Effector memory CD4-positive, alpha-beta T cell (primary cell): ENCODE measurements at places on chromosomes 7 and 10.
A peak's percentile ranks its signal among the peaks of the same experiment; 100 is the strongest.

- DNase-seq = no peak
These were observed 67.4 kb downstream of the ERCC6 start for GRCh38 chr10:49471532-49471931.

DNA sequence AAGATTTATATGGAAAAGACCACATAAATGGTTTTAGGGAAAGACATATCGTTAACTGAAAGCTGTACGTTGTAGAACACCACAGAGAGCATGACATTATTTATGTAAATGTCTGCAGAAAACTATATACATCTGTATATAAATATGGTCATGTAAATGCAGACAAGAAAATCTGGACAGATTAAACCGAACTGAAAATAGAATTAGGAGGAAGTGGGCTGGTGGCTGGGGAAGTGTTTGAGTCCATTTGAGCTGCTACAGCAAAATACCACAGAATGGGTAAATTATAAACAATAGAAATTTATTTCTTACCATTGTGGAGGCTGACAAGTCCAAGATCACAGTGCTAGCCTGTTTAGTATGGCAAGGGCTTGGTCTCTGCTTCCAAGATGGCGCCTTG lies 56.3 kb upstream of the USP6NL start:
- no peak for DNase-seq

- DNase-seq = no peak
These were observed 12.0 kb upstream of the DHTKD1 start for GRCh38 chr10:12056748-12057147.

- DNase-seq = no peak
These were observed 45.1 kb downstream of the POU6F2 start for GRCh38 chr7:39022796-39023195.

DNA sequence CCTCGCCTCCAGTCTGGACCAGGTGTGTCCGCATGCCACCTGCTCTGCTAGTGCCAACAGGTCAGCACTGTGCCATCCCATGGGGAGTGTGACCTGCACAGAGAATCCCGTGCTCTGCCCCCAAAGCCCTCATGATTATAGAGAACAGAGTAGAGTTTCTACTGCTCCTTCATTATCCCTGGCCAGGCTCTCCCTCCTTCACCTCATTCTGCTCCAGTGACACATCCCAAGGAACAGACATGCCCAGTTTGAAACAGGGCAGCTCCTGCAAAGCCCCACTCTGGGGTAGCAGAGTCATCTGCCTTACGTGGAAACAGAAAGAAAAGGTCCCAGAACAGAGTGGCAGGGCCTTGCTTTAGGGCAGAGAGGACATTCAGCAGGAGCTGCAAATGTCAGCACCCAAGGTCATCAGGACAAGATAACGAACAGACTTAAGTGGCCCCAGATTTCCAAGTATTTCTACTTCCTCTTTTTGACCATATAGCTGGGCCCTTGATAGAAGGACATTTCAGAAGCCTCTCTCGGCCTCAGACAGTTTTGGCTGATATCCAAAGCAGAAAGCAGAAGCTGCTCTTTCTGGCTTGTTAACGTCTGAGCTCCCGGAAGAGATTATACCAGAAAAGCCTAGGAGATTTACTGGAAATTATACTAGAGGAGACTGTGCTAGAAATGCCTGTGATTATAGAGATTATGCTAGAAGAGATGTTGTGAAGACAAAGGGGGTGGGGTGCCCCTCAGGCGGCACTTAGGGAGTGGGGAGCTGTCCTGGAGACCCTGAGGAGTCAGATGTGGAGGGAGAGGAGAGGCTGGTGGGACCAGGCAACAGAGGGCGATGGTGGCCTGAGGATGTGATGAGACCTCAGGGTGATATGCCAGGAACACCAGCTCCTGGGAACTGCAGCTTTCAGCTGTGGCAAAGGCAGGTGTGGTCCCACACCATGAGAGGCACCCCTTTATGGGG lies 12.6 kb downstream of the TMEM176B start:
- DNase-seq = no peak

- DNase-seq = no peak
These were observed 486 bp downstream of the CACNA2D1 start for GRCh38 chr7:82443036-82443546.

DNA sequence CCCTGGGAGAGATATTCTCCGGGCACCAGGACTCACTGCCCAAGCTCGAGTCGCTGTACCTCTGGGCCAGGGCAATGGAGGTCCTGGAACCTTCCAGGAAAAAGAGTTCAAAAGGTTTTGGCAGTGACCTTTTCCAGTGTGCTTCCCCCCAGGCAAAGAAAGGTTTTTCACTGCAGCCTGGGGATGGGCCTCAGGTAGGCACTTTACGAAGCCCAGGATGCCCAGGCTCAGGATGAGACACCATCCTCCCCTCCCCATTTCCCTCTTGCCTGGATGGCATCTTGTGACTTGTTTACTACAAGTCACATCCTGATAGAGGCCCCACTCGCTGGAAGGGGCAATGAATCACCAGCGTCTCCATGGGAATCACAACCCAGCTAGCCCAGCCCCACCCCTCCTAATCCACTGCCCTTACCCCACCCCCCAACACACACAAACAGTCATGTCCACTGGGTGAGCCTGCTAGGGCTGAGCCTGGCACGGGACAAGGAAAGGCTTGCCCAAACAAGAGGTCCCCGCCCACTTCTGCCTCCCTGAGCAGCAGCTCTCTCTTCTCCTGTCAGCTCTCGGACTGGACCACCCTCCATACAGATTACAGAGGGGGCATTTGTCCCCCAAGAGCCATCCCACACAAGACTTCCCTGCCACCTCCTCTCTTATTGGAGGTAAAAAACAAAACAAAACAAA lies 93.8 kb upstream of the SMNDC1 start:
- DNase-seq = no peak

GRCh38 chr7:41881331-41882130 lies 178.6 kb upstream of the INHBA start:
- DNase-seq = peak; percentile 23

DNA sequence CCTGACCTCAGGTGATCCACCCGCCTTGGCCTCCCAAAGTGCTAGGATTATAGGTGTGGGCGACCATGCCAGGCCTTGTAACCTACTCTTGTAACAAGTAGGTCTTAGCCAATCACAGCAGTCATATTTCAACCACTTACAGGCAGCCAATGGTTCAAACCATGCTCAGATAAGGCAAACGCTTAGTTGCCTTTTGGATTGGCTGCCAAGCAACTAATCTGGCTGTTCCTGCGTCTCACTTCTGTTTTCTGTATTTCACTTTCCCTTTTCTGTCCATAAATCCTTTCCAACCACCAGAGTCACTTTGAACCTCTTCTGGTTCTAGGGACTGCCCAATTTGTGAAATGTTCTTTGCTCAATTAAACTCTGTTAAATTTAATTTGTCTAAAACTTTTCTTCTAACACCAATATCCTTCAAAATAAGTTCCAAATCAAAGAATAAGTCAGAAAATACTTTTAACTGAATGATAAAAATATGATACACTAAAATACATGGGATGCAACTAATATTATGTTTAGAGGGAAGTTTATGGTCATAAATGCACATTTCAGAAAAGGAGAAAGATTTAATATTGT lies 19.1 kb upstream of the PRF1 start:
- DNase-seq = no peak

GRCh38 chr7:155181768-155182167 lies 111.6 kb downstream of the HTR5A start:
- no peak for DNase-seq

- no peak for DNase-seq
These were observed 218.7 kb upstream of the AOAH start for GRCh38 chr7:36942955-36943354.
